Fibroblast of skin of right quadriceps (primary cell): ENCODE measurements at places on chromosomes 4 and X.
A peak's percentile ranks its signal among the peaks of the same experiment; 100 is the strongest.

GRCh38 chr4:64158648-64159326 lies 250.5 kb downstream of the TECRL start:
- DNase-seq: peak; percentile 39

DNA sequence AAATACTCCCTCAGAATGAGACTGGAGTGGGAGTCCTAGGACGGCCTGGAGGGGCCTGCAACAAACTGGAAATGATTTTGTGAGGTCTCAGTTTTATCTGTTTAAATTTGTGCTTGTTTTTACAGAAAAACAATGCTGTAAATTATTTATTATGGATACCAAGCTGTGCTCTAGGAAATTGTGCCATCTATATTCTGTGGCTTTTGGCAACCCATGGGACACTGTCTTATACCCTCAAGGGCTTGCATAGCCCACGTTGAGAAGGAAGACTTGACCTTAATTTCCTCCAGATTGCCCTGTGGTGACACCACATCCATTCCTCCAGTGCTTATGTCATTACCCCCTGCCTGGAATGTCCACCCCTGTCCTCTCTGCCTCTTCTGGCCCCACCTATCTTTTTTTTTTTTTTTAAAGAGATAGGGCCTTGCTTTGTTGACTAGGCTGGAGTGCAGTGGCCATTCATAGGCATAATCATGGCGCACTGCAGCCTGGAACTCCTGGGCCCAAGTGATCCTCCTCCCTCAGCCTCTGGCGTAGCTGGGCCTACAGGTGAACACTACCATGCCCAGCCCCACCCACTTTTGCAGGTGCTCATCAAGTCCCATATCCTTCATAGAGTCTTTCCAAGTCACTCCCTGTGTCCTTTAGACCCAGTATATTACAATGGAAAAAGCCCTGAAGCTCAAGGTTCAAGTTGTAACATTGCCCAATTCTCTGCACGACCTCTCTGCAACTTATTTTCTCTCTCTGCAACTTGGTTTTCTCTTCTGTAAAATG lies 77.4 kb downstream of the HPRT1 start:
- peak; percentile 67 for DNase-seq

DNA sequence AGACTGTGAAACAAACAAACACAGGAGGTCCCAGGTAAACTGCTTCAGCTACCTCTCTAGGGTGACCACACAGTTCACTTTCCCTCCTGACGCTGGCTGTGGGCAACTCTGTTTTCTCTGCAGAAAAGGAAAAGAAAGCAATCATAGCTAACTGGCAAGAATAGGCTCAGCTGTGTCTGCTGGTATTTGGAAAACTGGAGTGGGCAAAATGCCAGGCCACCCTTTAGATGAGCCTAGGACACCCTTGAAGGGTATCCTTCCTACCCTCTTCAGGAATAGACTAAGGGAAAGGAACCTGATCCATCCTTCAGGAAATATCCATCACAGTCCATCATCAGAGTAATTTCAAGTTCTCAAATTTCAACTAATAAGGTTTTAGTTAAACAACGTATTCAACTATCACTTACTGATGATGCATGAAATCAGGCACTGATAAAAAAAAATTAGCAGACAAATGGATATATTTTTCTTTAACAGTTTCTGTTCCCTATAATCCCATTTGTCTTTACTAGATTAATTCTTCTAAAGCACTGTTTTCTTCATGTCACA lies 60.9 kb downstream of the CAMK2D start:
- no peak for DNase-seq

GRCh38 chr4:167428156-167428555 lies 193.9 kb upstream of the SPOCK3 start:
- DNase-seq: peak; percentile 11

GRCh38 chrX:1094566-1095333 lies 117.7 kb downstream of the CRLF2 start:
- no peak for DNase-seq

- DNase-seq: peak; percentile 21
These were observed 76.1 kb upstream of the FAM241A start for GRCh38 chr4:112069110-112069509.

GRCh38 chr4:186604124-186604807 lies 48.9 kb upstream of the MTNR1A start:
- DNase-seq: no peak

- DNase-seq: peak; percentile 68
These were observed 76.6 kb downstream of the SH3KBP1 start for GRCh38 chrX:19810802-19811201.

DNA sequence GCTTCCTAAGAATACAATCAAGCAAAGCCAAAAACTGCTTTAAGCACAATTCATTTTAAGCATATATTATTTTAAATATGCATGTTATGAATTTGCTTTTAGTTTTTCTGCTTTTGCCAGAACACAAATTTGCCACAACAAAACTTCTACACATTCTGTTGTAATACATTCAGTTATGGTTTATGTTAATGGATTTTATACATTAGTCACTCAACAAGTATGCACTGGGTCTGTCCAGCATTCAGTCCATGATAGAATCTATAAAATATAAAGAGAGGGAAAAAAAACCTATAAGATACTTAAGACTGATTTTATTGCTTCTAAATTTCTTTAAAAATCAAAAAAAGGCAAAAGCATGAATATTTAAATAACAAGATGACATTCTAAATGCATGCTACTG lies 22.2 kb downstream of the IQCM start:
- DNase-seq: peak; percentile 38

- DNase-seq: peak; percentile 5
These were observed 33.8 kb downstream of the OTUD6A start for GRCh38 chrX:70096052-70096451.

GRCh38 chr4:120105472-120105871 lies 38.8 kb upstream of the MAD2L1 start:
- no peak for DNase-seq

DNA sequence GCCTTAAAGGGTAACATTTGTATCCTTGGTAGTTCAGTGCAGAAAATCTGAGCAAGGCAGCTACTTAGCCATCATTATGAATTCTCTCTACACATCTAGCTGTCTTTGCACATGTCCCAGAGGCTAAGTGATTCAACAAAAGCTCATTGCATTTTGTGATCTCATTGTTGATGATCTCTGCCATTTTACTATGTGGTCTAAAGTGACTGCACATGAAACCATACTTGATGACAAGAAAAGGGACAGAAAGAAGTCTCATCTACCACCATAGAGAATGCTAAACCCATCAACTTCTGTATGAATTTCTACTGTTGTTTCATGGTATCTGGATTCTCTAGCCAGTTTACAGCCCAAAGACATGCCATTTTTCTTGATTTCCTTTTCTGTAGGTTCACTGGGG lies 5.9 kb upstream of the PGK1 start:
- no peak for DNase-seq

GRCh38 chr4:5709207-5709575 lies 832 bp upstream of the EVC2 start:
- no peak for DNase-seq

GRCh38 chr4:138972956-138973801 lies 42.4 kb upstream of the NOCT start:
- DNase-seq: no peak

- DNase-seq: no peak
These were observed 24.5 kb downstream of the IL15 start for GRCh38 chr4:141660880-141661279.

DNA sequence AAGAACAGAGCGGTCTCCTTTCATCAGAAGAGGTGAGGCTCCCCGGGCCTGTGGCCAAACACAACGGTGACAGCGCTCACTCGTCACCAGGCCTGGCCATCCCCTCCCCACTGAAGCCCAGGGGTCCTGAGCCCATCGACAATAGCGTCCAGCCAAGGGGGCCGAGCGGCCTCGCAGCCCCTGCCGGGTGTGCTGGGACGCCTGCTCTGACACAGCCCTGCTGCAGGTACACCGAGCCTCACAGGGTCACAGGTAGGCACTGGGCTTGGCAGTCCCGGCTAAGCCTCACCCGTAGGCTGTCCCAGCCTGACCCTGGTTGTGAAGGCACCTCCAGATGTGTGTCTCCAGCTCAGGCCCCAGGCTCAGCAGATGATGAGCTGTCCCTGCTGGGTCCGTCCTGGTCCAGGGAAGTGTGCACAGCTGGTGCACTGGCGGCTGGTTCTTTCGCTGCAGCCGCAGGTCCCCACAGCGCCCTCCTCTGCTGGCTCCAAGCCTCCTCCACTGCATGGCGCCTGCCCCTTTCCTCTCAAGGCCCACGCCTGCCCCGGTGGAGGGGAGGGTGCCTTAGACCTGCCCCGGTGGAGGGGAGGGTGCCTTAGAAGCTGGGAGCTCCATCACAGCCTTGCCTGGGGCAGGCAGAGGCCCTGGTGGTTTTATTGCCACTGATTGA lies 21.5 kb downstream of the UVSSA start:
- DNase-seq: no peak

GRCh38 chrX:150224676-150225075 lies 138.4 kb upstream of the MAMLD1 start:
- no peak for DNase-seq

DNA sequence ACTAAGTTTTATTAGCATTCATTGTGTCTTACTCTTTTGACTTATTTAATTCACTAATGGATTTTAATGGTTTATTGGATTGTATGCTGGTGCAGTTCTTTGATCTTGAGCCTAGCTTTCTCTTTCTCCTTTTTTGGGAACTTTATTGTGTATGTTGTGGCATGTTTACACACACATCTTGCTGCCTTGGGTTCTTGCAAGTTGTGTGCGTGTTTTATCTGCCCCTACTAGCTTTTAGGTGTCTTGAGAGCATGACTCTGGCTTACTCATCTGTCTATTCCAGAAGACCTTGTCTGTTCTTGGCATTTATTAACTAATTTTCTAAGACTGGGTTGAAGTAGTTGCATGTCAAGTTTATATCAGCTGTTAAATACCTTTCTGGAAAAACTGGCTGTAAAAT lies 2.7 kb downstream of the TMEM165 start:
- peak; percentile 11 for DNase-seq

- peak; percentile 10 for DNase-seq
These were observed 85.9 kb downstream of the ARSJ start for GRCh38 chr4:113893546-113893945.

GRCh38 chr4:6497796-6498195 lies 25.4 kb upstream of the PPP2R2C start:
- no peak for DNase-seq

DNA sequence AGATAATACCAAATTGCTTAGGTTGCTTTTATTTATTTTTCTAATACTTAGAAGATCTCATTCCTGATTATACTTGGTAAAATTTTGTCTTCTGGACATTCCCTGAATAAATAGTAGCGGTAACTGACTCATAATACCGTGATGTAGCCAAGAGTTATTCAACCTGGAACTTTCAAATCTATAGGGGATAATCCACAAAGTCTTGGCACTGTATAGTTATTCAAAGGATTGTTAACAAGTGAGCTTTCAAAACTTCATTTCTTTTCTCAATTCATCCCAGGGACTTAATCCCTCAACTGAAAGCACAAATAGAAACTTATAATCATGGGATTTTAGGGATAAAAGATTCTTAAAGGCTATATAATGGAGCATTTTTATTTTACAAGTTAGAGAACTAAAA lies 1383.3 kb downstream of the FAM133A start:
- DNase-seq: peak; percentile 41

- DNase-seq: peak; percentile 31
These were observed 15.4 kb upstream of the CDKL5 start for GRCh38 chrX:18410038-18410437.

DNA sequence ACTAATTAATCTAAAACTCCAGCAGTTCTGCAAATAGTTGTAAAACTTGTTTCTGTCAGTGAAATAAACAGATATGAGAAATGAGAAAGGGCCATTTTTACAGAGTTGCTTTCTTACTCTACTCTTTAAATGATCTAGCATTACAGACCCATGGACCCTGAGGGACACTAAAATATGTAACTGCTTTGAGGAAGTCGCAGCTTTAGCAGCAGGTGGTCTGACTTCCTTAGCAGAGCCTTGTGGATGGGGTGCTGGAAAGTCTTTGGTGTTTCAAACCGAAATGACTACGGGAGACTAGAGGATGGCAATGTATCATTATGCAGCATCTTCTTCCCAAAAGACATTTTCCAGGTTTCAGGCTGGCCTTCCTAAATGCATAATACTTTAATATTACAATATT lies 18.7 kb downstream of the SHISA3 start:
- DNase-seq: no peak
